ENCODE measurements at places on chromosomes 4 and X.

- DNase-seq, result no peak
These were observed 147.7 kb upstream of the GYPA start for GRCh38 chr4:144288011-144288903.

GRCh38 chr4:20341134-20341738 lies 89.5 kb downstream of the SLIT2 start:
- DNase-seq, result no peak

GRCh38 chr4:184648313-184649025 lies 778 bp downstream of the CASP3 start:
- peak; percentile 39 for DNase-seq

DNA sequence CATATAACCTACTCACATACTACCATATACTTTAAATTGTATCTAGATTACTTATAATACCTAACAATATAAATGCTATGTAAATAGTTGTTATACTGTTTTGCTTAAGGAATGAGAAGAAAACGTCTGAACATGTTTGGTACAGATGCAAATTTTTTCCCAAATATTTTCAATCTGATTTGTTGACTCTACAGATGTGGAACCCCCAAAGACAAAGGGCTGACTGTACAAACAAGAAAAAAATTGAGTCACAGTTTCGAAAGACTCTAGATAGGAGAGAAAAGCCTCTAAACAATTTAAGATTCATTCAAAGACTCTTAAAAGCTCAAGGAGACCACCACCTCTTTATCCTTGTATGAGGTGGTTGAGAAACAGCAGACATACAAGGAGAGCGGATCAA lies 142.8 kb downstream of the SLC7A11 start:
- DNase-seq, result no peak

- no peak for DNase-seq
These were observed 153.2 kb upstream of the RPL34 start for GRCh38 chr4:108466936-108467902.

DNA sequence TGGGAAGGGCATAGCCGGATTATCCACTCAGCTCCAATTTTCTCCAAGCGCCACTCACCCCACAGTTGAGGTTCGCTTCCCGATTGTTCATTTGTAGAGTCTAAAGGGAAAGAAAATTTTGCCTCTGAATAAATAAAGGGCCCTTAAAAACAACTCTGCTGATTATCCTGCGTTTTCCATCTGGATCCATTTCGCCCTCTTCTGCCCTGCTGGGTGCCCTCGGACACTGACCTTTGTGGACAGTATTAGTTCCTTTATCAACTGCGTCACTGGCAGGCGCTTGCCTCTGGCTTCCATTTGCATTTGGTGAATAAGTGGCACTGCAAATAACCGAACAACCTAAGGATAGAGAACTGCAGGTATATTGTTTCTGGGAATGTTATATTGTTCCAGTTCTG lies 10.1 kb downstream of the GSX2 start:
- no peak for DNase-seq

- DNase-seq, result no peak
These were observed 23.1 kb upstream of the CAMK2D start for GRCh38 chr4:113784497-113785250.

- no peak for DNase-seq
These were observed 338.9 kb upstream of the FAM241A start for GRCh38 chr4:111806331-111806730.

DNA sequence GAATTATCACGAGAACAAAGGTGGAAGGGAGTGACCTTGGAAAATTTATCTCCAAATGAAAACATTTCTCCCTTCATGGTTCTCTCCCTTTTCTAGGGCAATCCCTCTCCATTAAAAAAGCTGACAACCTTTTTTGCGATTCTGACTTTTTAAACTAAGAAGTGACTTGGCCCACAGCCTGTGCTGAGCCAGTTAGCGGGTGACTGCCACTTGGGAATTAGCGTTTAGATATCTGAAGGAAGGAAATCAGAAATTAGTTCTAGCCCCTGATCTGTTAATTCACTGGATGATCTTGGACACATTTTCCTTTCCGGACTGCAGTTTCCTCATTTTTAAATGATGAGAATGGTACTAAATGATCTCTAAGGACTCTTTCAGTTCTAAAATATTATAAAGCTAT lies 245.0 kb downstream of the FBXO8 start:
- no peak for DNase-seq

DNA sequence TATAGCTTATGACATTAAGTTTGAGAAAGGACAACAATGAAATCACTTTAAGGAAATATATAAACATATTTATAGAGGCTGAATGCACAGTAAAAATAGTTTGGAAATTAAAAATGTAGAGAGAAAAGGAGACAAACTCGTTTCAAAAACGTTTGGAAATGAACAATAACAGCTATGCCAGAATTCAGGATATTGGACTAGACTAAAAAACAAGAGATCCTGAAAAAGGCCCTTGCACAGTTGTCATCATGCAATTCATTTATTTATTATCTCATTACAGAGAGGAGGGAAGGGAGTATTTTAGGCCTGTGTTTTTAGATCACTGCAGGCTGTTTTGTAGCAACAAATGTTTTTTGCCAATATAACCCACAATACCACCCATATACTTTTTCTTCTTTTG lies 527.2 kb downstream of the ADGRL3 start:
- DNase-seq, result no peak

DNA sequence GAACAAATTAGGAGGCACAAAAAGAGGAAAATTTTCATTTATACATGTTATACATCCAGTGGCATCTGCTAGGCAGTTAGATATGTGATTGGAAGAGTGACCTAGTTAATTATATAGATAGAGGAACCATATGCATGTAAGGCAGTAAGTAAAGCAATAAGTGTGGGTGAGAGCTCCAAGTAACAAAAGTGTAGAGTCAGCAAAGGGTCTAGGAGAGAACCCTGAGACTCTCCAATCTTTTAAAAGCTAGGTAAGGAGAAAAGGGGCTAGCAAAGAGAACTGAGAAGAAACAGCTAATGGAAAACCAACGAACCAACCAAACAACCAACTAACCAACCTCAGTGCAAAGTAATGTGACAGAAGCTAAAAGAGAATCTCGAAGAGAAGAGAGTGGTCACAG lies 3.8 kb upstream of the CFAP299 start:
- no peak for DNase-seq

DNA sequence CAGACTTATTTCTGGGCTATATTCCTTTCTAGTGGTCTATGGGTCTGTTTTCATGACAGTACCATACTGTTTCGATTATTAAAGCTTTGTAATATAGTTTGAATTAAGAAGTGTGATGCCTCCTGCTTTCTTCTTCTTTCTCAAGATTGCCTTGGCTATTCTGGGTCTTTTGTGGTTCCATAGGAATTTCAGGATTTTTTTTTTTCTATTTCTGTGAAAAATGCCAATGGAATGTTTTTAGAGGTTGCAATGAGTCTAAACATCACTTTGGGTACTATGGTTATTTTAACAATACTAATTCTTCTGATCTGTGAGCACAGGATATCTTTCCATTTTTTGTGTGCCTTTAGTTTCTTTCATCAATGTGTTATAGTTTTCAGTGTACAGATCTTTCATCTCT lies 204.3 kb upstream of the HCCS start:
- no peak for DNase-seq

DNA sequence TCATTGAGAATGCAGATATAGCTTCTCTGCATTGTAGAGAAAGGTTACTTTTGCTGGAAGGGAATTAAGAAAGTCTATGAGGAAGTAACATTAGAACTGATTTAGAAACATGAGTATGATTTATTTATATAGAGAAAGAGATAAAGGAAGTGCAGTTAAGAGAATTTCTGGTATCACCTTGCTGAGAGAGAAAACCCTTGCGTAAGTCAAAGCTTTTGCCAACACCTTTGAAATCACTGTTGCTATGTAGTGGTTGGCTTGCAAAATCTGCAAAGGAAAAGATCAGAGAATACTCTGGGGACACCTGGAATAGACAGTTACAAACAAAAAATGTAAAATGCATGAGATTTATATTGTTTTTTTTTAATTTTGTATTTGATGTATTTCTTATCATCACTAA lies 137.3 kb upstream of the RXFP1 start:
- DNase-seq, result no peak

DNA sequence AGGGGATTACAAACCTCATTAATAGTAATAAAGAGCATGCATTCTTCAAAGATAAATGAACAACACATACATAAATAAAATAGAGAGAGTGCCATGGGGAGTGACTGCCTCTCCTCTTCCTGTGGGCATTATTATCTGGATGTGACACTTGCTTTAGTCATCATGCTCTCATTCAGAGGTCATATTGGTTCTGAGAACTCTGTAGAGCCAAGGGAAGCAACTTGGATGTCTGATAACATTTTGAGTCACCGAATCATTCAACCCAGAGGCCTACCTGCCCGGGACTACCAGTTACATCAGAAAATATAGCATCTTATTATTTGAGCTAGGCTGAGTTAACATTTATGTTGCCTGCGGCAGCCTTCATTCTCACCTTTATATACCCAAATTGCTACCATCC lies 489.5 kb downstream of the STIM2 start:
- DNase-seq, result no peak

DNA sequence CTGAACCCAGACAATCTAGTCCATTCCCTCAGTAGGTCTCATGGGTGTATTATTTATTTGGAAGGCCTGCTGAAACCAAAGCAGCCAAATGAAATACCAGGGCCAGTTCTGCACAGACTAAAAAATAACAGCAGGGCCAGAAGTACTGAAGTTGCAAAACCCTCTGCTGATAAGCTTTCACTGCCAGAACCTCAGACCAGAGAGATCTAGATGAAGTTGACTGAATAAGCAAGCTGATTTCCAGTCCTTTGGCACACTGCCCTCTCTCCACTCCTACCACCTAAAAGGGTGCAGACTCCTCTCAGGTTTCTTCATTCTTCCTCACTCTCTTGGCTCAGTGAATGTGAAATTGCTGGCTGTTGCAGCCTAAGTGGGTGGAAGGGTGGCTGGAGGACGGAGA lies 276.7 kb upstream of the KLF3 start:
- DNase-seq, result no peak

DNA sequence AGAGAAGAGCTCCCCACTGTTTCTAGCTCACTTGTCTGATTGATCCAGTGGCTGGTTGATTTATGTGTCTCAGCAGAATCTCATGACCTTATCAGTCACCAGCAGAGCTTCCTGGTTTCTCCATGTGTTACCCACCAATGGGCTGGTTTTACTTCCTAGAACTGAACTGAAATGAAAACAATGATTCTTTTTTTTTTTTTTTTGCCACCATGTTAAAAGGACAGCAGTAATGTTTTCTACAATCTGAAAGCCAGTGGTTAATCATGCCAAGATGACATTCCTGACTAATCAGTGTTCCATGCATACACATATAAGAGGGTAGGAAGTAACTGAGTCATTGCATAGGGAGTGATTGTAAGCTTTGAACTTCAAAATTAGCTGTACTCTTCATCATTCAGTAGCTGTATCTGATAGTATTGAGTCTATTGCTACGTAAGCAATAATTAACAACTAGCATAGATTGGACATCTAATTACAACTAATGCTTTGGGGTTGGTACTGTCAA lies 67.7 kb downstream of the SLC4A4 start:
- DNase-seq, result no peak

GRCh38 chr4:65968831-65969558 lies 298.7 kb upstream of the EPHA5 start:
- DNase-seq, result no peak

GRCh38 chrX:140434347-140434746 lies 70.5 kb downstream of the SOX3 start:
- DNase-seq, result no peak

GRCh38 chrX:88944661-88945060 lies 197.6 kb downstream of the CPXCR1 start:
- no peak for DNase-seq

GRCh38 chr4:5463936-5464650 lies 244.3 kb downstream of the EVC2 start:
- DNase-seq, result no peak

DNA sequence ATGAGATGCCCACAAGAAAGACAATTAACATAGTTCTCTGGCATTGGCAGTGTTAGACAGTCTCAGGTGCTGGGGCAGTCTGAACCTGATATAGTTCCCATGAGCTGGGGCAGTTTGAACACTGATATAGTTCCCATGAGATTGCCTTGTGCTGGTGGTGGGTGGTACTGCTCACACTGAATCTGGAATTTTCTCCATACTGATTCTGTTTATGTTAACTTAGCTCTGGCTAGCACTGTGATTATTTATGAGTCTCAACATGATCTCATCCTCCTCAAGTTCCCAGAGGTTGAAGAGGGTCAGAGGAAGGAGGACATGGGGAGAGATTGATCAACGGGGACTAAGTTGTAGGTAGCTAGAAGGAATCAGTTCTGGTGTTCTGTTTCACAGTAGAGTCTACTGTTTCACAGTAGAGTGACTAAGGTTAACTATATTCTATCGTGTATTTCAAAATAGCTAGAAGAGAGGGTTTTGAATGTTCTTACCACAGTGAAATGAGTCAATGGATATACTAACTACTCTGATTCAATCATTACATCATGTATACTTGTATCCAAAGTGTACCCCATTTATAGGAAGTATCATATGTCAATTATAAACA lies 379.9 kb downstream of the ADAM29 start:
- no peak for DNase-seq

- no peak for DNase-seq
These were observed 394.2 kb downstream of the ARHGAP24 start for GRCh38 chr4:85869181-85869580.

DNA sequence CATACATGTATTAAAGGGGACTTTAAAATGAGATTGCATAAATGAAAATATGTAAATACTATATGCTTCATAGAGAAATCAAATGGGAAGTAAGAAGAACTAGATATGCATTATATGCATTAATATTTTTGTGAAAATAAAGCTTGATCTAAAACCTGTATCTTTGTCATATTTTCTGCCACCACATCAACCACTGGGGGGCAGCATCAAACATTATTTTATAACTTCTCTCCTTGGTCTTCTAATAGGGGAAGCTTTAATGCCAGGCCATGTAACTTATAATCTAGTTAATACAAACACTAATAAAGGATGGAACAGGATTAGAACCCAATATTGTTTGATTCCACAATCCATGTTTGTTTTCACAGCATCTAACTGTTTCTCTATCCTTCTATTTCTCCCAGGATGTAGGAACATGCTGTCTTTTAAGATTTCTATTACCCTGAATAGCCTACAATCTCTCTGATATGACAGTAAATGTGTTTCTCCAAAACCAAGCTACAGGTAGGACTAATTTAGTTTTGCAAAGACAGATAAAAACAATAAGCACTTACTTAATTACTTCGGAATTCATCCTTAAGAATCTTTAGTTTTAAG lies 10.0 kb downstream of the QRFPR start:
- DNase-seq, result no peak

- no peak for DNase-seq
These were observed 27.0 kb upstream of the IL2 start for GRCh38 chr4:122483481-122483880.

DNA sequence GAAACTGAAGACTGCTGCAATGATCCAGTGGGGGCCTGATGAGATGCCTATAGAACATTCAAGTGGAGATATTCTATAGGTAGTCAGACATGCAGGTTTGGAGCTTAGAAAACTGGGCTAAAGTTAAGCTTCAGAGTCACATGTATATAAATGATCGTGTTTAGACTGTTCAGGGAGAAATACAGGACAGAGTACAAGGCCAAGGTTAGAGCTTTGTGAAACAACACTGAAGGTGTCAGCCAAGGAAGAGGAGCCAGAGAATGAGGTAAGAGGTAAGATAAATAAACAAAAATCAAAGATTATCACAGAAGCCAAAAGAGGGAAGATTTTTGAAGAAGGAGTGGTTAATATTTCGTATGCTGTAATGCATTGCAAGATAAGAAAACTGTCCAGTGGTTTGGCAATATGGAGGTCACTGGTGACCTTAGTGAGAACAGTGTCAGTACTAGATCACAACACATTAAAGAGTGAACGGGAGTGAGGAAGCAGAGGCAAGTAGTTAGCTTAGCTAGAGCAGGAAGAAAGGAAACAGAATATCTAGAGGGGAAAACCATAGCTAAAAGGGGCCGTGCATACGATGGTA lies 58.0 kb upstream of the KLHL13 start:
- no peak for DNase-seq

Data from substantia nigra (tissue), 51 donors.